ENCODE measurements at places on chromosomes 2 and 18. TPM values are rescaled to one million over a fixed set of nuclear protein-coding genes. Genes with fewer than 3 reads are reported as not detected.

DNA sequence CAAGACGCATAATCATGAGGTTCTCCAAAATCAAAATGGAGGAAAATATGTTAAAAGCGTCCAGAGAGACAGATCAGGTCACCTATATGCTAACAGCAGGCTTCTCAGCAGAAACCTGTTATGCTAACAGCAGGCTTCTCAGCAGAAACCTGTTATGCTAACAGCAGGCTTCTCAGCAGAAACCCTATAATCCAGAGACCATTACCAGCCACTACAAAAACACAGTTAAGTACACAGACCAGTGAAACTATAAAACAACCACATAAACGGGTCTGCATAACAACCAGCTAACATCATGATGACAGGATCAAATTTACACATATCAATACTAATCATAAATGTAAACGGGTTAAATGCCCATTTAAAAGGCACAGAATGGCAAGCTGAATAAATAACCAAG lies 1548.4 kb upstream of the TMEFF2 start:
- H3K27ac ChIP-seq: no peak overlapping the region
- H3K36me3 ChIP-seq: no peaks in the 10 kb centered on the region
- DNase-seq: no peak
- no peak overlapping the region for H3K4me3 ChIP-seq
- no peaks in the 10 kb centered on the region for H3K27me3 ChIP-seq

GRCh38 chr2:169073963-169074751 lies 4.8 kb downstream of the DHRS9 start:
- DNase-seq: no peak
- H3K4me1 ChIP-seq: no peaks in the 10 kb centered on the region
- H3K27me3 ChIP-seq: no peaks in the 10 kb centered on the region
- H3K36me3 ChIP-seq: no peaks in the 10 kb centered on the region
- H3K4me3 ChIP-seq: no peak overlapping the region

GPBAR1 gene
- 3.1 TPM for total RNA-seq

DNA sequence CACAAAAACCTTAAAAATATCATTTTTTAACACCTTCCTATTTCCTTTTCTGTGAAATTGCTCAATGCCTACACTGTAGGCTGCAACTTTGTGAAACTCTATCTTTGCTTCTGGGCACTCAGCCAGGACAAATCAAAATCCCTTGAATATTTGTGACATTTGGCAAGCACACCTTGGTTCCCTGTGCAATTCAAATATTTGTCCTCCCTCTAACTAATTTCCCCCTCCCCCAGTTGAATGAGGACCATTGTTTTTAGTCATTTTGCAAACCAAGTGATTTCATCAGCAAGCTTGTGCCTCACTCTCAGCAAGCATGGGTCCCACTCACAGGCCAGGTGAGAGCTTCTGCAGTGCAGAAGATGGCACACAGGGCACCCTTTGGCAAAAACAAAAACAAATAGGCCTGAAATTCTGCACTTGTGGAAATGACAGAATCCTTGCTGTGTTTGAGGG lies 541.5 kb downstream of the CNTNAP5 start:
- H3K27me3 ChIP-seq: no peaks in the 10 kb centered on the region
- DNase-seq: peak; percentile 46
- H3K27ac ChIP-seq: no peak overlapping the region
- H3K4me3 ChIP-seq: no peak overlapping the region
- no peaks in the 10 kb centered on the region for H3K36me3 ChIP-seq

DNA sequence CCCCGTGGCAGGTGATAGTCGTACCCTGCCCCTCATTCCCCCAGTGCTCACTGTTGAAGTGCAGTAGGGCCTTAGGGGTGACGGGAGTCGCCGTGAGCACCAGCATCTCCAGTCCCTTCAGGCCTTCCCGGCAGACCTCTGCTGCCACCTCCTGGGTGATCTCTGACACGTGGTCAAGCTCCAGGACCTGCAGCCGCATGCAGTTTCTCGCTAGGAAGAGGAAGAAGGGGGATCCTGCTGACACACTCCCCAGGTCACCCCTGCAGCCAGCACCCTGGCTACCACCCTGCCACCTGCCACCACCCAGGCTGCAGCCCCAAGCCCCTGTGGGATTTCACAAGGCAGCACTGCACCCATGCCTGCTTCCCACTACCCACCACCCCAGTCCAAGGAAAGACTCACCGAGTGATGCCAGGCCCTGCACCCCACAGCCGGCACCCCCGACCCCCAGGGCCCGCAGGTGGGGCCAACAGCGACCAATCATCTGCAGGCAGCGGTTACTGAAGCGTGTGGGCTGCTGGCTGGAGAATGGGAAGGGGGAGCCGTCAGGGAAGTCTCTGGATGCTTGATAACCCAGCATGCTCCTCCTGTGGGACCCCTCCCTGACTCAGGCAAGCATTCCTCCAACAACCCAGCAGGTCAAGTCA lies 23.8 kb downstream of the FBXO41 start:
- no peaks in the 10 kb centered on the region for H3K36me3 ChIP-seq
- H3K4me3 ChIP-seq: no peak overlapping the region
- no peak overlapping the region for H3K27ac ChIP-seq
- peak; percentile 67 for DNase-seq
- H3K4me1 ChIP-seq: no peaks in the 10 kb centered on the region
